ENCODE measurements at places on chromosomes 2 and 18.

DNA sequence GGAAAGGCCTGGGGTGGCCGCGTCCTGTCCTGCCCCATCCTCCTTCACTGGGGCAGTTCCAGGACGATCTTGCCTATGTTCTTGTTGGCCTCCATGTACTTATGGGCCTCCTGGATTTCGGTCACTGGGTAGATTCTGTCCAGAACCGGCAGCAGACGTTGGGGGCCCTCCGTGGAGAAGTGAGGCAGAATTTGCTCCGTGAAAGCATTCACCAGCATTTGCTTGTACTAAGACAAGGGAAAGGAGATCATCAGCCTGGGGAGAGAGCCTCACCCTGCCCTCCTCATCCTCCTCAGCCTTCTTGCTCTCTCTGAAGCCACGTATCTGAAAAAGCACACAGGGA, 1.4 kb upstream of the SF3B6 start:
- no peak for DNase-seq

DNA sequence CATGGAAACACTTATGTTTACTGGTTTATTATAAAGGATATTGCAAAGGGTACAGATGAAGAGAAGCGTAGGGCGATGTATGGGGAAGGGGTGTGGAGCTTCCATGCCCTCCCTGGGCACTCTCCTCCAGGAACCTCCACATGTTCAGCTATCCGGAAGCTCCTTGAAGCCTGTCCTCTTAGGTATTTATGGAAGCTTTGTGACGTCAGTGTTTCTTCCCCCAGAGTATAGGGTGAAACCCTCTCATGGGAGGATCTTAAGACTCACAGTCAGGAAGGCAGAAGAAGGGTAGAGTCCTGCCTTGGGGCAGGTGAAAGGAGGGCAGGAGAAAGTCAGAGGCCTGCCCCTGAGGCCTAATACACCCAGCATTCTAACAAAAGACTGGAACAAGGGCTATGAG, 61.3 kb upstream of the CREB1 start:
- DNase-seq: no peak

- no peak for DNase-seq
These were observed 87.4 kb upstream of the RBMS1 start for GRCh38 chr2:160581035-160581434.

DNA sequence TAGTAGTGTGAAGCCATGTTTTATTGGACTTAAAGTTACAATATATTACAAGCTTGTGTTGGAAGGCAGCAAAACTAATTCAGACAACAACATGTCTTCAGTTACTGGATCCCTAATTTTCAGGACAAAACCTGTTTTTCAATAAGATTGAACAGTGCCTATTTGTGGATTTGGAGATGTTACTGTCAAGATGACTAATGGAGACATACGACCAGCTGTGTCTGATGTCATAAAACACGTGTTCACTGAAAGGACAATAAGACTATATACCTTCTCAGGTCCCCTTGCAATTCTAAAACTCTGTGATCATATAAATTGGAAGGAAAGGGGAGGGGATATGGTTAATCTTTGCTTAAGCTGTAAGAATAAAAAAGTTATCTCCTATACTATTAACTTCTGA, 21.7 kb downstream of the METTL21A start:
- no peak for DNase-seq

DNA sequence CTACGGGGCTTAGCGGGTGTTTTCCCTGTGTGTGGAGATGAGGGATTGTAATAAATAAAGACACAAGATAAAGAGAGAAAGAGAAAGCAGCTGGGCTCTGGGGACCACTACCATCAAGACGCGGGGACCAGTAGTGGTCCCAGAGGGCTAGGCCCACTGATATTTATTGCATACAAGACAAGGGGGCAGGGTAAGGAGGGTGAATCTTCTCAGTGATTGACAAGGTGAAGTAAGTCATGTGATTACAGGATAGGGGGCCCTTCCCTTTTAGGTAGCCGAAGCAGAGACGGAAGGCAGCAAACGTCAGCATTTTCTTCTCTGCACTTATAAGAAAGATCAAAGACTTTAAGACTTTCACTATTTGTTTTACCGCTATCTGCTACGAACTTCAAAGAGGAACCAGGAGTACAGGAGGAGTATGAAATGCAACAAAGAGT, 4.5 kb upstream of the GAL3ST2 start:
- DNase-seq: peak; percentile 43

GRCh38 chr2:4151521-4151920, 448.1 kb downstream of the DCDC2C start:
- DNase-seq: no peak

GRCh38 chr2:217661378-217661777, 341.4 kb downstream of the TNS1 start:
- DNase-seq: no peak

Data from stimulated activated CD4-positive, alpha-beta T cell treated with anti-CD3 and anti-CD28 coated beads, Interleukin-1b, Interleukin-23, amount 100 ng/mL, for 48 hours (primary cell).